Ureter (tissue), 1 donor: ENCODE measurements at places on chromosomes 12 and 14.

- DNase-seq = no peak
Measured at GRCh38 chr12:6115389-6115788, 9.1 kb downstream of the VWF start.

GRCh38 chr14:104086210-104086660, 735 bp downstream of the ASPG start:
- DNase-seq = peak; percentile 43

- no peak for DNase-seq
Measured at GRCh38 chr14:84688297-84689025, 841.5 kb upstream of the FLRT2 start.

- no peak for DNase-seq
Measured at GRCh38 chr12:2967651-2968050, 8.5 kb downstream of the TEAD4 start.

DNA sequence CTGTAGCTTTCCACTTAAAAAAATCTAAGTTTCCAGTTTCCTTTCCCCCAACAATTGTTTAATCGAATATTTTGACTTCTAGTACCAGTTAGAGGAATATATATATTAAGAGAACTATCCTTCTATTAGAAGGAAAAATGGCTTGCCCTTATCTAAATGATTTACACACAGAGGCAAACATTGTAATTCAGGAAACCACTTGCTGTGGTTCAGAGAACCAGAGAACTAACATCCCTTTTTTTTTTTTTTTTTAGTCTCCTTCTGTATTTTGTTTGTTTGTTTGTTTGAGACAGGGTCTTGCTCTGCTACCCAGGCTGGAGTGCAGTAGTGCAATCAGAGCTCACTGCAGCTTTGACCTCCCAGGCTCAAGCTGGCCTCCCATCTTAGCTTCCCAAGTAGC, 746.6 kb downstream of the VRK1 start:
- no peak for DNase-seq

GRCh38 chr14:71985538-71986189, 53.4 kb downstream of the RGS6 start:
- no peak for DNase-seq

GRCh38 chr12:22626406-22626805, 1.4 kb downstream of the ETNK1 start:
- DNase-seq = no peak

DNA sequence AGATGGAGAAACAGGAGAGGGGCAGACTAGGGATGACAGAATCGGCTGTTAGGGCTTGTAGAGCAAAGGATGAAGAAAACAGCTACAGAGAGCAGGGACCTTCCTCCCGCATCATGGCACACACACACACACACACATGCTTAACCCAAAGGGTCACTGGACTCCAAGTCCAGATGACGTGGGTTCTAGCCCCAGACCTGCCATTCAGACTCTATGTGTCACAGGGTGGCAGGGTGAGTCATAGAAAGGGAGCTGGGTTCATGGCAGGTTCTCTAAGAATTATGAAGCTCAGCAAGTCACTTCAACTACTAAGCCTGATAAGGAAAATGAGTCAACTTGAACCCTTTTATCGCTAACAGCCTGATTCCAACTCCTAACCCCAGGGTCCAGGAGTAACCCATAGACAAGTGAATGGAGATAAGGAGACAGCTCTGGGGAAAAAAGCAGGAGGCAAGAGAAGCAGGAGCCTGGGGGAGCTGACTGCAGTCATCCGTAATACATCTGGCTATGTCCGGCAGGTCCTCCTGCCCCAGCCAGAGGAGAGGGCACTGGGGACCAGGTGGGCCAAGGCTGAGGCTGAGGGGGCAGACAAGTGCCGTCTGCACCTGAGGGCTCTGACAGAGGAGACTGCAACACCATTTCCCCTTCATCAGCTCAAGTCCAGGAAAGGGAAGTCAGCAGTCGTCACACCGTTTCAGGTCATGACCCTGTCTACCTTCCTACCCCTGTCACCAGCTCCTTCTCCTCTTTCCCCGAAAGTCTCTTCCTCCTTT, 3.6 kb upstream of the TNFRSF1A start:
- DNase-seq = no peak

DNA sequence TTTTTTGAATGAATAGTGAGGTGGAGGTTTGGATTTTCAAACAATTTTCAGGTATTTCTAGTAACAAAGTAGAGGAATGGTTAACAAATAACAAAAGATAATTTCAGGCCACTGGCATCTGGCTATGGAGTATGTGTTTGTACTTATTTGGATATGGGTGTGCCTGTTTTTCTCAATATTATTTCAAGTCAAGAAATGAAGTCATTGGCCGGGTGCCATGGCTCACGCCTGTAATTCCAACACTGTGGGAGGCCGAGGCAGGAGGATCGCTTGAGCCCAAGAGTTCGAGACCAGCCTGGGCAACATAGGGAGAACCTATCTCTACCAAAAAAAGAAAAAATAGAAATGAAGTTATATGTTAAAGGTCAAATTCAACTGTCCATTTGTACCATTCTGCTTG, 13.9 kb downstream of the SLC35E3 start:
- DNase-seq = no peak

GRCh38 chr14:99260587-99261551, 11.1 kb downstream of the BCL11B start:
- no peak for DNase-seq

- no peak for DNase-seq
Measured at GRCh38 chr14:69052181-69052601, 73.1 kb upstream of the ACTN1 start.

GRCh38 chr12:87943023-87943422, 86.2 kb downstream of the C12orf50 start:
- DNase-seq = no peak

DNA sequence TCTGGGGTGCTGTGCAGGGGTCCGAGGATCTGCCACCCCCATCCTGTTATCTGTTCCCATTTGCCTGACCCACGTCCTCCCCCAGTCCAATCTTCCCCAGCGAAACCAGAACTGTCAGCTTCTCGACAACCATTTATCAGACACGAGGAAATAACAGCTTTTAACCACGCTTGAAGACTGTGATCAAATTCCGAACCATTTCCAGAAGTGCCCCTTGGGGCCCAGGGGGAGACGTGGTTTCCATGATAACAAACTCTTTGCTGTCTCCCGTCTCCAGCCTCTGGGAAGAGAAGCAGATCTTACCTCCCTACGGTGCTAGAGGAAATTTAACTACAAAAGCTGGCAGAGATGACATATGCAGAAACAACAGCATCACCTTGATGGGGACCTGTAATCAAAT, 35.1 kb upstream of the SRRM4 start:
- no peak for DNase-seq

DNA sequence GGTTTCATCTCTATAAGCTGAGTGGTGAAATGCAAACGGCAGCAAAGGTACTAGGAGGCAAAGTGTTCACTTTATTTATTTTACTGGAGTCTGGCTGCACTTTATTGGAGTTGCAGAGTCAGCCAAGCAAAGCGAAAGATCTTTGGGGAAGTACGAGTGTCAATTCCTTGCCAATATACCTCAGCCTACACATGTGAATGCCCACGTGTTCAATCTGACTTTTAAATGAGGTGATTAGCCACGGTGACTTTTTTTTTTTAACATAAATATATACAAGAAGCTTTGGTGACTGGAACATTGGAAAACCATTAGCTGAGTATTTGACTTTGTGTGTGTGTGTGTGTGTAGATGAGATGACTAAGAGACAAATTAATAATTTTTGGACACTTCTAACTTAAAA, 178.8 kb downstream of the NTS start:
- DNase-seq = no peak

DNA sequence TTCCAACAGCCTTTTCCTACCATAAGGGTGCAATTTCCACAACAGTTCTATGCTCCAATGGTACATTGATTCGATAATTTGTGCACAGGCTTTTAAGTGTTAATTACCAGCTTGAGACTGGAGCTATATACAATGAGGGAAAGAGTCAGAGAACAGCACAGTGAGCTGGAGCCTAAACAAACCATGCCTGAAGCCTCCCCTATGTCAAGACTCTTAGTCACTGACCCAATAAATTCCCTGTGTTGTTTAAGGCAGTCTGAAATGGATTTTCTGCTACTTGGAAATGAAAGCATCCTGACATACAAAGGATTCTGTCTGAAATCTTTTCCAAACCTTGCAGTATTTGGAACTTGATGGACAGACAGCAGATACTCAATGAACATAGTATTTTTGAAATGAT, 149.0 kb downstream of the EFCAB11 start:
- no peak for DNase-seq

GRCh38 chr12:12616512-12617310, 5.0 kb downstream of the CREBL2 start:
- DNase-seq = no peak

GRCh38 chr12:4270831-4271716, 2.5 kb upstream of the CCND2 start:
- peak; percentile 62 for DNase-seq

DNA sequence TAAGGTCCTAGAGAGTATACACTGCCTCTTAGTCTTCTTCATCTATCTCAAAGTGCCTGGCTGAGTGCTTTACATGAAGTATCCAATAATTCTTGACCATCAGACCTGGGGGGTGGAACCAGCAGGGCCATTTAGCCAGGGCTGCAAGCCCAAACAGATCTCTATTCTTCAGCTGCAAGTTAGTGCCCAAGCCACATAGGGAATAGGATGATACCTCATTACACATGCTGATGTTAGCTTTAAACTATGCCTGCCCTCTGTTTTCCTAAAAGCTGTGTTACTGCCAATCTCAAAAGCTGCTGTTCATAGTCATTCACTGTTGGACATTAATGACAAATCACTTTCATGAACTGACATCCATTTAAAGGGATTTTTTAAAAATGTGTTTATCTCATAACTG, 16.7 kb upstream of the IFNG start:
- DNase-seq = no peak

DNA sequence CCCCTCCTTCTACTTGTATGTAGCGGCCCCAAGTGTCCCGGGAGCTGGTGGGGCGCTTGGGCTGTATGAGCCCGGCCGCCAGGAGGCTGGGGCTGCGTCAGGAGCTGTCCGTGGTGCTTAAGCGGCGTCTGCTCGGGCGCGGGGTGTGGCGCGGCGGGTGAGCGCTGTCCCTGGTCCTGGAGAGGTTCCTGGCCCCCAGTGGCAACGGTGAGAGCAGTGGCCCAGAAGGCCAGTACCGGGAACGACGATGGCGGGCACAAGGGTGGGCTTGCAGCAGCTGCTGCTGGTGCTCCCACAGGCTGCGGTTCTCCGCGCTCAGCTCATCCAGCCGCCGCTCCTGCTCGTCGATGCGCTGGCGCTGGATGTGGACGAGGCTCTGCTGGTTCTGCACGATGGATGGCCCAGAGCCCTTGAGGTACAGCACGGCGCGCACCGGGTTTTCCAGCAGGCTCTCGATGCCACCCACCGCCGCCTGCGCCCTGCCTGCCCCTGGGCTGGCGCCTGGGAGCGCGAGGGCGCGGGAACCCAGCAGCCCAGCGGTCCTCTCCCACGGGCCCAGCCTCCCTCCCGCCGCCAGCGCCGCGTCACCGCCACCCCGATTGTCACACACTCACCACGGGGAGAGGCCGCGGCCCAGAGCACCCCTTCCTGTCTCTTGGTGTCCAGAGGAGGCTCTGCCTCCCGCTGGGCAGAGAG, 41.9 kb upstream of the FKBP4 start:
- peak; percentile 71 for DNase-seq

DNA sequence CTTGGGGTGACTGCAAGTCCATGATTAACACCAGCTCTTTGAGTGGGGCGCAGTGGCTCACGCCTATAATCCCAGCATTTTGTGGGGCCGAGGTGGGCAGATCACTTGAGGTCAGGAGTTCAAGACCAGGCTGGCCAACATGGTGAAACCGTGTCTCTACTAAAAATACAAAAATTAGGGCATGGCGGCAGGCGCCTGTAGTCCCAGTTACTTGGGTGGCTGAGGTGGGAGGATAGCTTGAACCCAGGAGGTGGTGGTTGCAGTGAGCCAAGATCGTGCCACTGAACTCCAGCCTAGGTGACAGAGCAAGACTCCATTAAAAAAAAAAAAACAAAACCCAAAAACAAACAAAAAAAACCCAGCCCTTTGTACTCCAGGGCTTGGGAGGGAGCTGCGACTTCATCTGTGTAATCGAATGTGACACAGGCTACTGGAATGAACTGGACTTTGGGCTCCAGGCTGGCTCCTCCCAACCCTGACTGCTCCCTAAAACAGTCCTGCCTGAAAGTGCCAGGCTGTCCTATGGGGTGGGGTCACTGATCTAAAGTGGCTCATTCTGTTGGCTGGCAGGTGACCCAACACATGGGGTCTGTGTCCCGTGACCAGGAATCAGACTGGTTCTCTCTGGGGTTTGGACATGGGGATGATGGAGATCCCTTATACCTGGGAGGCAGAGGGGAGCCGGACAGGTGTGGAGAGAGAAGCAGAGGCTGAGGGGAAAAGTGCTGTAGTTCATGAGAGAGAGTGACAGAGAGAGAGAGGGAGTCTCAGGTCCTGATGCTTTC, 9.3 kb upstream of the C12orf43 start:
- DNase-seq = no peak

DNA sequence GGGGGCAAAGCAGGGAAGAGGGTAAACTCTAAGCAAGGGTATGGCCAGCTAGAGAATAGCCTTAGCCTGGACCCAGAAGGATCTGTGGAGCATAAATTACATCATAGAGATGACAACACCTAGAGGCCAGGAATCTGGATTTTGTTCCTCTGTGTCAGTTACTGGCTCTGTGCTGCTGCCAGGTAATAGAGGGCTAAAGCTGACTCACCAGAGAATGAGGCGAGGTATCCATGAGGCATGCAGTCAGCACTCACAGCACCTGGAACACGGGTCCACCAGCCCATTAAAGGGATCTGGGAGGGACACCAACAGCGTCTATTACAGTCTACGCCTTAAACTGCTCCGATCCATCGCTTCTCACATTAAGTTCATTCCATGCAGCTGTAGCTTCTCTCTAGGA, 74.9 kb upstream of the CMKLR1 start:
- no peak for DNase-seq

DNA sequence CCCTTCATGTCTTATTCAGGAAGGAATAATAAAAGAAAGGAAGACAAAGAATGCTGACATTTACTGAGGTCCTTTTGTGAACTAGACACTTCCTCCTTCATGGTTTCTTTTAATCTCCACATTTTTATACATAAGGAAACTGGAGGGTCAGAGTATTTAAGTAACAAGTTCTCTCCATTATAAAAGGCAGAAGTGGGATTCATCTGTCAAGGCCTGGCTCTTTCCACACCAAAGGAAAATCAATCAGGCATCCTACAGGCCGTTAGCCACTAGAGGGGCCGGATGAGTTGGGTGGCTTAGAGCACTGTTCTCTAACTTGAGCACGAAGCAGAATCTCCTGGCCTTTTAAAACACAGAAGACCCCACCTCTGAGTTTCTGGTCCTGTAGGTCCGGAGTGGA, 36.8 kb upstream of the NINJ2 start:
- DNase-seq = no peak

GRCh38 chr14:69665631-69666030, 54.2 kb downstream of the SUSD6 start:
- DNase-seq = no peak

DNA sequence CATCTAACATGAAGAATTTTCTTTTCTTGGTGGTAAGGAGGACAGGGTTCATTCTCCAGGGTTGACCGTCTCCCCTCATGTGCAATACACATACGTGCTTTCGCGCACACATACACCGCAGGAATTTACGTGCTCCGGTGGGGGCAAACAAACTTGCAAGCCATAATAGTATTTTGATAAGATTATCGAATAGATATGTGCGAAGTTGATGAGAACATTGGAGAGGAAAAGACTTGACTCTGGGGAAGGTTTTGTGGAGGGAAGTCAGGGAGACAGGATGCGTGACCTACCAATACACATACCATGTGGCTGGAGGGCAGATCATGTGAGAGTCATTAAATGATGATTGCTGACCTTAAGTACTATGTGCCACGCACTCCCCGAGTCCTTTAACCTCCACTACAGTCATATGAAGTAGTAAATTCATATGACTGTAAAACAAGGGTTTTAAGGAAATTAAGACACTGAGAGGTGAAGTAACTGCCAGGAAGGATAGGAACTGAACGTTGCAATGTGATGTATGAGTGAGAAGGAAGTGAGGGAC, 921 bp downstream of the RAD51B start:
- DNase-seq = no peak
